Activated T-helper 1 cell treated with anti-CD3 and anti-CD28 coated beads, Interleukin-12 subunit alpha, Interleukin-12 subunit beta, Interleukin-2, Interleukin-4 antibody, amounts not matched to agents 30 ng/mL and 10 ng/mL and 1 ng/mL, durations not matched to agents 14 hours and 24 hours and 36 hours (primary cell): ENCODE measurements at places on chromosomes 13 and 19.

DNA sequence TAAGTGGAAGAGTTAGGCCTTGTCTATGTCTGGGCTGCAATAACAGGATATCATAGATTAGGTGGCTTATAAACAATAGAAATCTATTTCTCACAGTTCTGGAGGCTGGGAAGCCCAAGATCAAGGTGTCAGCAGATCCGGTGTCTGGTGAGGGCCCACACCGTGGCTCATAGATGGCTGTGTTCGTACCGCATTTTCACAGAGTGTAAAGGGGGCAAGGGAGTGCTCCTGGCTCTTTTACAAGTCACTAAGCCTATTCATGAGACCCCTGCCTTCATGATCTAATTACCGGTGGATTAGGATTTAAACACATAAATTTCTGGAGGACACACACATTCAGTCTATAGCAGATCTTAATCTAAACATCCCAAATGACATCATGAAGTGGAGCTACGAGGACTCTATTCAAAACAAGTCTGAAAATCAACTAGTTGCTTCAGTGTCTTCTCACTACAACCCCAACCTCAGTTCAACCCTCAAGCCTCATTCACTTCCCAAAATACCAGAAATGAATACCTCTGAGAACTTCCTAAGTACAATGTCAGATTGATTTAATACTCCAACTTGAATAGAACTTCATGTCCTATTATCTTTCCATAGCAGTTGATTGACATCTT, 23.5 kb downstream of the ENOX1 start:
- H3K4me3 ChIP-seq, result no peak overlapping the region
- H3K36me3 ChIP-seq, result no peaks in the 10 kb centered on the region
- peaks cover 3% of the 10 kb centered on the region for H3K27me3 ChIP-seq

DNA sequence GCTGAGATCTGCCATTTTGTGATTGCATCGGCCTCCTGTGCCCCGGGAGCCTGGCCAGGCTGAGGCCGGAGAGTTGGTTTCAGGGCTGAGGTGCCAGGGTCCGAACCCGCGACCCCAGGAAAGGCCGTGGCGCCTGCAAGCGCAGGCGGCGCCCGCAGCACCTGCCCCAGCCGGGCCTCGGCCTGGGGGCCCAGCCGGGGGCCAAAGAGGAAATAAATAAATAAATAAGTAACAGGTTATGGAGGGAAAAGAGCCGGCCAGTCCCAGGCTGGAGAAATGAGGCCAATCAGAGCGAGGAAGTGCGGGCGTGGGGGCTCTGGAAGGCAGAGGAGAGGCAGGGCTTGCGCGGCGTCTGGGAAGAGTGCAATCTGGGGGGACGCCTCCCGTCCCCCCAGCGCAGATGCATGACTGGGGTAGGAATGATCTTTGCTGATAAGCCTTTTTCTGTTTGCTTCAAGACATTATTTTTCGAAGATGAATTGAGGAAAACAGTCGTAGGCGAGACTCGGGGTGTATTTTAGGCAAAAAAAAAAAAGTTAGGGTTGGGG, 145.6 kb upstream of the ZNF536 start:
- DNase-seq, result no peak
- H3K36me3 ChIP-seq, result peaks cover 7% of the 10 kb centered on the region
- H3K4me3 ChIP-seq, result peak overlapping the region; percentile 86
- H3K27ac ChIP-seq, result peak overlapping the region; percentile 87

DNA sequence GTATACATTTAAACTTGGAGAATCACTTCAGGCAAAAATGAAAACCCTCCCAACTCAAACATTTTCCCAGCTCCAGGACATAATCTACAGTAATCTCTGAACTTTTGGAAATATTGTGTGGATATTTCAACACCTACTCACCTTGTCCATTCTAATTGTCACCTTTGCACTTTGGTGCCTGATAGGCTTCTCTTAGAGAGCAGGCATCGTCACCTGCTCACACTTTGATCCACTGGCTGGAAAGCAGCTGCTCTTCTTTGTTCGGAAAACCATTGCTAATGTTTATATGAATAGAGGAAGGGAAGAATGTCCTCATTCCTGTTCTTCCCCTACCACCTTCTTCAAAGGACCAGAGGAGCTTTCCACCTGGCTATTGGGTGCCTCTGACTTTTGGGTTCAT, 411.2 kb downstream of the FGF9 start:
- no peak overlapping the region for H3K27ac ChIP-seq
- no peaks in the 10 kb centered on the region for H3K27me3 ChIP-seq
- peaks cover 38% of the 10 kb centered on the region for H3K4me1 ChIP-seq
- no peak overlapping the region for H3K4me3 ChIP-seq

- no peak for DNase-seq
- H3K4me3 ChIP-seq, result peak overlapping the region; percentile 57
- H3K27me3 ChIP-seq, result peaks cover 53% of the 10 kb centered on the region
- H3K27ac ChIP-seq, result peak overlapping the region; percentile 61
- H3K4me1 ChIP-seq, result peaks cover 20% of the 10 kb centered on the region
- H3K36me3 ChIP-seq, result peaks cover 2% of the 10 kb centered on the region
Observed at GRCh38 chr19:29529646-29530539, 4.1 kb downstream of the VSTM2B start.

DNA sequence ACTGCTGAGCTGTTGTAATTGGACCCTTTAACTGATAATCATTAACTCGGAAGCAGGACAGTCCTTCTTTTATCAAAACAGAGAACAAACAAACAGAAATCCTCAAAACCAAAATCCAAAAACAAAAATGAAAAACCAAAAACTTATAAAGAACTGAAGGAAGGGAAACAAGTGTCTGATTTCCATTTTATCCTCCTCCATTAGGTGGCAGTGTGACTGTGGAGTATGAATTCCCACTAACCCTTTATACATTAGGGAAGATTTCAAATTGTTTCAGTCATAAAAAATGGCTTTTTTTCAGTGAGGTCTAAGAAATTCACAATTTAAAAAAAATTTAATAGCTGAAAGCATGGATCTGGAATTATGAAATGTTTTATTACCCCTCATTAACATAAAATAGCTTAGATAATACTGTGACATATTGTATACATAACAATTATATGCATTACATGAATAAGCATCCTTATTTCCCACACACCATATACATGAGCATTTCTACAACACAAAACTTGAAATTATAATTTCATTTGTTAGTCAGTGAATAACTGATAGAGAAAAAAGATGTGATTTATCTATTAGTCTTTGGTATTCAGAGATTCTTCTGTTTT, 1074.3 kb upstream of the PCDH9 start:
- H3K27ac ChIP-seq, result no peak overlapping the region
- no peaks in the 10 kb centered on the region for H3K27me3 ChIP-seq
- H3K4me1 ChIP-seq, result no peaks in the 10 kb centered on the region
- no peak overlapping the region for H3K4me3 ChIP-seq
- no peak for DNase-seq

- DNase-seq, result no peak
- H3K4me1 ChIP-seq, result no peaks in the 10 kb centered on the region
- no peaks in the 10 kb centered on the region for H3K36me3 ChIP-seq
- no peak overlapping the region for H3K27ac ChIP-seq
Observed at GRCh38 chr19:33047422-33047821, 17.3 kb downstream of the RHPN2 start.

- no peaks in the 10 kb centered on the region for H3K4me1 ChIP-seq
- H3K36me3 ChIP-seq, result no peaks in the 10 kb centered on the region
- peaks cover 51% of the 10 kb centered on the region for H3K27me3 ChIP-seq
- no peak overlapping the region for H3K27ac ChIP-seq
- H3K4me3 ChIP-seq, result no peak overlapping the region
- DNase-seq, result no peak
Observed at GRCh38 chr19:292951-293350, 1.7 kb upstream of the PLPP2 start.

DNA sequence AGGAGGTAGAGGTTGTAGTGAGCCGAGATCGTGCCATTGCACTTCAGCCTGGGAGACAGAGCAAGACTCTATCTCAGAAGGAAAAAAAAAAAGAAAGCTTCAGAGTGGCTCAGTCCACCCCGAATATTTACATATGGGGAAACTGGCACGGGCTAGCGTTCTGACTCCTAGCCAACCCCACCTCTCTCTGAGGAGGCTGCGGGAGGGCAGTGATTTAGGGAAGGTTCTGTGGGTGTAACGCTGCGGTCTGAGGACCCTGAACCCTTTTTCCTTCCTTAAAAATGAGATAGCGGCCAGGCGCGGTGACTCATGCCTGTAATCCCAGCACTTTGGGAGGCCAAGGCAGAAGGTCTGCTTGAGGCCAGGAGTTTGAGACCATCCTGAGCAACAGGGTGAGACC, 5.0 kb downstream of the LRRC25 start:
- H3K36me3 ChIP-seq, result no peaks in the 10 kb centered on the region
- DNase-seq, result no peak
- peaks cover 5% of the 10 kb centered on the region for H3K4me1 ChIP-seq
- H3K27me3 ChIP-seq, result peaks cover 36% of the 10 kb centered on the region

DNA sequence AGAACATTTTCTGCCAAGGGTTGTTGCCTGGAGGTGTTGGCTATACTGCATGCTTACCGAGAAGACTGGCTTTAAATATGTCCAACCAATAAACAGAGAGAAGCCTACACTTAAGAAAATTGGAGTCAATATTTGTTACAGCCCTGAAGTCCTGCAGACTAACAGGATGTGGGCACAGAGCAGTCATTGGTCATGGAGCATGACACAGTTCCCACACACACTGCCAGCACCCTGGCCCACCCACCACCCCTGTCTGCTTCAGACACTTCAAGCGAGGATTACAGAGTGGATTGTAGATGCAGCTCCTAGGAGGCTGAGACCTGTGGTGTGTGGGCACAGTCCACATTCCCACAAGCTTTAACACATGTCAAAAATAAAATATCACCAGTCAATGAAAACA, 21.0 kb upstream of the SERP2 start:
- H3K4me1 ChIP-seq, result peaks cover 10% of the 10 kb centered on the region
- peaks cover 14% of the 10 kb centered on the region for H3K27me3 ChIP-seq
- no peak overlapping the region for H3K27ac ChIP-seq
- no peak overlapping the region for H3K4me3 ChIP-seq
- DNase-seq, result no peak
- H3K36me3 ChIP-seq, result no peaks in the 10 kb centered on the region

DNA sequence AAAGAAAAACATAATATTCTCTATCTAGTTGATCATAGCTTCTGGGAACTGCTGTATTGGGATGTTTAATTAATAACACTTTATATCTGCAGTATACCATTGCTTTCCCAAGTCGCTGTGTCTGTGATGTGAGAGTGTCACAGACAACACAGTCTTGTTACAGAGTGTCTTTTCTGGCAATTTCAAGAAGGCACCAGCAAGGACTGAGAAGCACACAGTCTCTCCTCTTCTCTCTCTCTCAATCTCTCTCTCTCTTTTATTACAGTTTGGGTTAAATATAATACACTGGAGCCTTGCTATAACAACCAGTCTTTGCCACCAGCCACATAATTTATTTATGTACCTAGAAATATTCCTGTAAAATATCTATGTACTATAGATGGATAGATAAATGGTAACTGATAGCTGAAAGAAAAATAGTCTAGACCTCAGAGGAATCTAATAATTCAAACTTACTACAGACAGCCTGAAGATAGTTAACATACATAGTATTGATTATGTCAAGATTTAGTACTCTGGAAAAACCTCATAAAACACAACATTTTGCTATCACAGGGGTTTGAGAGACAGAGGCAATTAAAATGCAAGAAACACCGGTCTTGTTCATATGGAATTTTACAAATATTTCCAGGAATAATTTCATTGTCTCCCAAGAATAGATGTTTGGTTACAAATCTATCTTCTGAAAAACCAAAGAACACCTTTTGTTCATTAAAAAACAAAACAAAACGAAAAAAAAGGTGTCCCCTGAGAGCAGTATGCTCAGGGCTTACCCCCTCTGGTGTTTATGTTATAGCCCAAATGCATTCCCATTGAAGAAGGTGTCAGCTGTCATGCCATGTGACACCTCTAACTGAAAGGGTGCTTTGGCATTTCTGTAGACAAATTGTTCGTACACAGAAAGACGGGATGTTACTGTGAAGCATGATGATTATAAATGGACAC, 507.8 kb downstream of the TBC1D4 start:
- no peak for DNase-seq
- H3K36me3 ChIP-seq, result no peaks in the 10 kb centered on the region
- H3K4me1 ChIP-seq, result no peaks in the 10 kb centered on the region
- H3K27me3 ChIP-seq, result peaks cover under 1% of the 10 kb centered on the region
- H3K4me3 ChIP-seq, result no peak overlapping the region

DNA sequence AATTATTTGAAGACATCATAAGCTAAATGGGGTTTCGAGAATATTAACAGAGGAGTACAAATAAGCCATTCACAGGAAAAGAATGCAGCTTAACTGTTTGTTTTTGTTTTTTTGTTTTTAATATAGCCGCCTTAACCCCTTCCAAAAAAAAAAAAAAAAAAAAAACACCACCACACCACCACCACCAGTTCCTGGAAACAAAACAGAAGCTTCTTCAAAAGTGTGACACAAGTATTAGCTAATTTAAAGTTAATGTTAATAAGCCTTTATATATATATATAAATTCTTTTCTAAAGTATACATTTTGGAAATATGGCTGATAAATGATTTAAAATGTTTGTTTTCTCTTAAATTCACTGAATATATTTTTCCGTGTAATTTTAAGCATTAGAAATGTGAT, 1.4 kb downstream of the RAP2A start:
- H3K36me3 ChIP-seq, result peaks cover 6% of the 10 kb centered on the region
- H3K27ac ChIP-seq, result peak overlapping the region; percentile 88
- no peak for DNase-seq
- H3K27me3 ChIP-seq, result peaks cover 3% of the 10 kb centered on the region
- peaks cover 39% of the 10 kb centered on the region for H3K4me1 ChIP-seq

DNA sequence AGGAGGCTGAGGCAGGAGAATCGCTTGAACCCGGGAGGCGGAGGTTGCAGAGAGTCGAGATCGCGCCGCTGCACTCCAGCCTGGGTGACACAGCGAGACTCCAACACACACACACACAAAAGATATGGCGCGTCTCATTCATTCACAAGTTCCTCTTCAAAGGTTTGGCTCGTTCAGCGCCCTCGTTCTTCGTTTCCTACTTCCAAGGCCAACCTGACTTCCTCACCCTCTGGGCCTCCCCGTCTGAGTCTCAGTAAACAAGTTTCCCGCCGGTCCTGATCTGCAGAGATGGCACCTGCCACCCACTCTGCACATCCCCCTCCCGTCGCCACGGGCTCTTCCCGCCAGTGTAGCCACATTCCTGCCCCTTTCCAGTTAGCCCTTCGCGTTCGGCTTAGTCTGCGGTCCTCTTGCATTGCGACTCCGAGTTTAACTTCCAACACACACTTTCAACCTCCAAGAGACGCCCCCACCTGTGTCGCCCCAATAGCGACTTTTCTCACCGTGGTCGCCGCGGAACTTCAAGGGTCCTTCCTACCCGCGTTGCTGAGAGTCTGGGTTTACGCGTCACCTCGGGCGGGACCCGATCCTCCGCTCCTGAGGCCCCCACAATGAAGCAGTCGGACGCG, 1.3 kb upstream of the BSG start:
- peak overlapping the region; percentile 88 for H3K4me3 ChIP-seq
- H3K27me3 ChIP-seq, result peaks cover 6% of the 10 kb centered on the region
- H3K4me1 ChIP-seq, result peaks cover 25% of the 10 kb centered on the region

- no peak overlapping the region for H3K27ac ChIP-seq
- no peaks in the 10 kb centered on the region for H3K36me3 ChIP-seq
- peaks cover 3% of the 10 kb centered on the region for H3K27me3 ChIP-seq
- H3K4me3 ChIP-seq, result no peak overlapping the region
- DNase-seq, result no peak
Observed at GRCh38 chr13:60214213-60215055, 50.7 kb upstream of the DIAPH3 start.
